ENCODE measurements at places on chromosomes 5 and 9. TPM values are rescaled to one million over a fixed set of nuclear protein-coding genes. Genes with fewer than 3 reads are reported as not detected.
A peak's percentile ranks its signal among the peaks of the same experiment; 100 is the strongest.

DNA sequence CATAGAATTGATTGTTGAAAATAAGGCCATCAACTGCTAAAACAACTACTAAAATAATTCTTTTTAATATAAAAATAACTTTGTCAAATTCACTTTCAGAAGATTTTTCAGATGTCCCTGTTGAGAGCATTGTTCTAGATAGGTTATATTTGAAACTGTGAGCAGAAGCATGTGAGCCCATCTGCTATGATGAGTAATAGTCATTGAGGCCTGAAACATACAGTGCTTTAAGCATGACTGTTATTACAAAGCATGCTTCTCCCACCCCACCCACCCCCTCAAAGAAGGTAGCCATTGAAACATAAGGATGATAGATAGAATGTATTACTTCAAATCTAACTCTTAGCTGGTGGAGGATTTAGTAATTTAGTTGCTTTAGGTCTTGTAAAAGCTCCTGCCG lies 86.0 kb downstream of the UHRF2 start:
- H3K36me3 ChIP-seq: peaks cover 55% of the 10 kb centered on the region
- no peak overlapping the region for H3K27ac ChIP-seq
- H3K4me3 ChIP-seq: no peak overlapping the region
- no peaks in the 10 kb centered on the region for H3K4me1 ChIP-seq
- DNase-seq: no peak
- no peaks in the 10 kb centered on the region for H3K27me3 ChIP-seq

- no peaks in the 10 kb centered on the region for H3K36me3 ChIP-seq
- DNase-seq: no peak
- no peak overlapping the region for H3K4me3 ChIP-seq
Observed at GRCh38 chr9:8696516-8696915, 896.9 kb upstream of the DMAC1 start.

DNA sequence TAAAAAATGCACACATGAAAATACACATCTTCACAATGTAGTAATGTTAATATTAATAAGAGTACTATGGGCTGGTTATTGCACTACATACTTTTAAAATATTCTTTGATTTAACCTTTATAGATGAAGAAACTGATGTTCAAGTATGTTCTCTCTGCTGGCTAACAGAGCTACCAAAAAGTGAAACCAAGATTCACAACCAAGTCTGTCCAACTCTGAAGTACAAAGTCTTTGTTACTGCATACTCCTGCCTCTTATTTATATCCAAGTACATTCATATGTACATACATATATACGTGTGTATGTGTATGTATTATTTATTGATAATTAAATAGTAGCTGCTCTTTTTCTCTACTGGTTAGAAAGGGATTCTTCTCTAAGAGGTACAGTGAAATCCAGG lies 325.6 kb downstream of the BNC2 start:
- no peaks in the 10 kb centered on the region for H3K4me1 ChIP-seq
- no peaks in the 10 kb centered on the region for H3K36me3 ChIP-seq
- no peak for DNase-seq
- no peak overlapping the region for H3K27ac ChIP-seq
- no peaks in the 10 kb centered on the region for H3K27me3 ChIP-seq

DNA sequence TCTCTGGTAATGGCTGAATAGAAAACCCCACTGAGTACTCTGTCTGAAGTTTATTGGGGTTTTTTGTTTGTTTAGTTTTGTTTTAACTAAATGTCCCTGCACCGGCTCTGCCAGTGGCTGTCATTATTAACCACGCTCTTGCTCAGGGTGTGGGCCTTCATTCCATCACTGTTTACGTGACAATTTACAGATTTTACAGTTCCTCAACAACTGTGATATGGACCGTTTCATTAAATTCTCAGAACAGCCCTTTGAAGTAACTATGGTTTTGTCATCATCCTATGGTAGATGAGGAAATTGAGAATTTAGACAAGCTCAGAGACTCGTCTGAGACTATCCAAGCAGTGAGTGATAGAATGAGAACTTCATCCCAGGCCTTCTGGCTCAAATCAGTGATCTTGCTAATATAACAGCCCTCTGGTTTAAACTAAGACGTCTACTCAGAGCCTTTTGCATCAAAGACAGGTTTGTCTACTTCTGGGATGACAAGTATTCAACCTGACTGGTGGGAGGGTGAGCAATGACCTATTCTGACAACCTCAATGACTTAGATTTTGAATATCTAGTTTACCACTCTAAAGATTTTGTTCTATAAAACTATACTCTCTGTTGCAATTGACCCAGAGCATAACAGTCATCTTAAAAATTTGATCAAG lies 77.3 kb upstream of the MAP3K1 start:
- no peaks in the 10 kb centered on the region for H3K36me3 ChIP-seq
- no peaks in the 10 kb centered on the region for H3K4me1 ChIP-seq
- no peak overlapping the region for H3K27ac ChIP-seq

DNA sequence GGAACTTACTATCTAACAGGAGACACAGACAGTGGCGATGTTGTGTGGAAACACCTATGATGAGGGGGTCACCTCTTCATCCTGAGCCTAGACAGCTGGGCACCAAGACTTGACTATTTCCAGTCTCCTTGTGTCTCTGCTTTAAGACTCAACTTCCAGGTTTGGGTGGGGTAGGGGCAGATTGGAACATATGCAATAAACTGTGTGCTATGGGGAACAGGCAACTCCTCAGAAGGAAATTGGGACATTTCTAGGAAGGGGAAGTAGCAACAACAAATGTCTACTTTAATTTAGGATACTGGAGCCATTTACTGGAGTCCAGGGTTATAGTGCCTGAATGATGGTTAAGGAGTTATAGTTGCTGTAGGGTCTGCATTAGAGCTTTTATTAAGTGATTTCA lies 57.3 kb downstream of the FGF18 start:
- H3K27ac ChIP-seq: no peak overlapping the region
- H3K27me3 ChIP-seq: peaks cover 11% of the 10 kb centered on the region
- peaks cover 5% of the 10 kb centered on the region for H3K4me1 ChIP-seq
- H3K4me3 ChIP-seq: no peak overlapping the region

GRCh38 chr5:96433066-96433447 lies at the start of gene PCSK1:
PCSK1 (minus strand) TSS chr5:96433248; CDS start chr5:96433042, 206 bp downstream.
- H3K27ac ChIP-seq: no peak within 1 kb of the TSS
- H3K4me1 ChIP-seq: no peaks in the 10 kb centered on the region
- no peak for DNase-seq
- H3K36me3 ChIP-seq: no peaks in the 10 kb centered on the region

DNA sequence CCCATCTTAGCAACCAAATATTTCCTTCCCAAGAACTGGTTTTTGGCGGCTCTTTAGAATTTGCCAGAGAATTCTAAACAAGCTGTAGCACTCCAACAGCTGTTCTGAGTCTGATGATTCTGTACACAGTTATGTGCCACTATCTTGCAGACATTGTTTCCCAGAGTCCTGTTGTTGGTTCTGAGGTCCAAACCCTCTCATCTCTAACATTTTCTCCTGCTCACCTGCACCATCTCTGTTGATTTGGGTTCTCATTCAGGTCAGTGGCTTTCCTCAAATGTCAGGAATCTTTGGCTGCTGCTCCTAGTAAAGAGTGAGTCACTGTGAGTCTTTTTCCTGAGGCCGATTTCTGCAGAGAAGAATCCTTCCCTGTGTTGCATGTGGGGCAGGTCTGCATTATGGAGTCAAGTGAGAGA lies 50.0 kb downstream of the CAMSAP1 start:
- no peak overlapping the region for H3K27ac ChIP-seq
- H3K4me1 ChIP-seq: no peaks in the 10 kb centered on the region
- no peak for DNase-seq
- H3K27me3 ChIP-seq: no peaks in the 10 kb centered on the region

GRCh38 chr5:133298447-133298846 lies 246.6 kb downstream of the HSPA4 start:
- H3K4me3 ChIP-seq: no peak overlapping the region
- no peaks in the 10 kb centered on the region for H3K4me1 ChIP-seq
- peaks cover 7% of the 10 kb centered on the region for H3K27me3 ChIP-seq
- DNase-seq: no peak

GRCh38 chr9:108606401-108606800 lies 249.4 kb downstream of the ACTL7B start:
- no peaks in the 10 kb centered on the region for H3K4me1 ChIP-seq
- DNase-seq: no peak
- no peaks in the 10 kb centered on the region for H3K36me3 ChIP-seq
- H3K27me3 ChIP-seq: no peaks in the 10 kb centered on the region
- H3K4me3 ChIP-seq: no peak overlapping the region
- no peak overlapping the region for H3K27ac ChIP-seq

DNA sequence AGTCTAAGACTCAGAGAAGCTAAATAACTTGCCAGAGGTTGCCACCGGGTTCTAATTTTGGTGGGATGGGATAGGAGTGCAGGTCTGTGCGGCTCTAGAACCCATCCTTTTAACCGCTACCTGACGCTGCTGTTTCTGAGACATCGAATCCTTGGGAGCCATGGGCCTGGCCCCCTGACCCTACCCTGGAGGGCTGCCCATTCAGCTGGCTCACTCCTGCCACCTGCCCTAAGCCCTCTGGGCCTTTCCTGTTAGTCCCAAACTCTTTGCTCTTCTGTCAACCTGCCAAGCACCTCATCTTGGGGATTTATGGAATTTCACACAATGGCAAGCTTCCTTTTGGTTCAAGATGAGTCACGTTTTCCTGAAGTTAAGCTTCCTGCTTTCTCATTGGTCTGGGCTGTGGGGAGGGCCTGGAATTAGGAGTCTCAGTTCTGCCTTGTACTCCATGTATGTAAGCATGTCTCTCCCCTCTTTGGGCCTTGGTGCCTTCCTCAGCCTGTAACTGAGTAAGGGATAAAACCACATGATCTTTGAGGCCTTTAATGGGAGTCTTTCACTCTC lies 26.6 kb downstream of the ENHO start:
- no peaks in the 10 kb centered on the region for H3K4me1 ChIP-seq
- H3K27me3 ChIP-seq: no peaks in the 10 kb centered on the region
- no peak overlapping the region for H3K4me3 ChIP-seq
- no peaks in the 10 kb centered on the region for H3K36me3 ChIP-seq
- DNase-seq: no peak
- no peak overlapping the region for H3K27ac ChIP-seq

DNA sequence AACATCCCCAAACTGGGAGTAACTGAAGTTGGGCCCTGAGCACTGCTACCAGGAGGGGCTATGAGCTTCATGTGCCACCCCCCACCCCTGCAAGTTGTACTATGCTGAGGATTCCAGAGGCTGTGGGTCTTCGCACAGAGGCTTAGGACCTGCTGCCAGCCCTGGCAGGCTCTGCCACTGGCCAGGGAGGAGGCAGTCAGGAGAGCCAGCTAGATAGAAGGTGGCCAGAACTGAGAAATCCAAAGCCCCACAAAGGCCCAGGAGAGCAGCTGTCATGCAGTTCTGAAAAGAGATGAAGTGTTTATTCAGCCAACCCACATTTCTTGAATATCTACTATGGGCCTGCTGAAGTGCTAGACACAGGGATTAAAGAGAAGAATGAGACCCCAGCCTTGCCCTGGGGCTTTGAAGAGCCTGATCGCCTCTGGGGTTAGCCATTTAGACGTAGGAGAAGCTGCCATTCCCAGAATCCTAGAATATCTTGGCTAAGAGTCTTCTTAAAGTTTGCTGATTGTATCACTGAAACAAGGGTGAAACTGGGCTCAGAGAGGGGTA lies 1.4 kb downstream of the ALAD start:
- peaks cover 42% of the 10 kb centered on the region for H3K4me1 ChIP-seq
- H3K36me3 ChIP-seq: no peaks in the 10 kb centered on the region
- DNase-seq: no peak
- no peak overlapping the region for H3K27ac ChIP-seq
- H3K27me3 ChIP-seq: no peaks in the 10 kb centered on the region
- no peak overlapping the region for H3K4me3 ChIP-seq

DNA sequence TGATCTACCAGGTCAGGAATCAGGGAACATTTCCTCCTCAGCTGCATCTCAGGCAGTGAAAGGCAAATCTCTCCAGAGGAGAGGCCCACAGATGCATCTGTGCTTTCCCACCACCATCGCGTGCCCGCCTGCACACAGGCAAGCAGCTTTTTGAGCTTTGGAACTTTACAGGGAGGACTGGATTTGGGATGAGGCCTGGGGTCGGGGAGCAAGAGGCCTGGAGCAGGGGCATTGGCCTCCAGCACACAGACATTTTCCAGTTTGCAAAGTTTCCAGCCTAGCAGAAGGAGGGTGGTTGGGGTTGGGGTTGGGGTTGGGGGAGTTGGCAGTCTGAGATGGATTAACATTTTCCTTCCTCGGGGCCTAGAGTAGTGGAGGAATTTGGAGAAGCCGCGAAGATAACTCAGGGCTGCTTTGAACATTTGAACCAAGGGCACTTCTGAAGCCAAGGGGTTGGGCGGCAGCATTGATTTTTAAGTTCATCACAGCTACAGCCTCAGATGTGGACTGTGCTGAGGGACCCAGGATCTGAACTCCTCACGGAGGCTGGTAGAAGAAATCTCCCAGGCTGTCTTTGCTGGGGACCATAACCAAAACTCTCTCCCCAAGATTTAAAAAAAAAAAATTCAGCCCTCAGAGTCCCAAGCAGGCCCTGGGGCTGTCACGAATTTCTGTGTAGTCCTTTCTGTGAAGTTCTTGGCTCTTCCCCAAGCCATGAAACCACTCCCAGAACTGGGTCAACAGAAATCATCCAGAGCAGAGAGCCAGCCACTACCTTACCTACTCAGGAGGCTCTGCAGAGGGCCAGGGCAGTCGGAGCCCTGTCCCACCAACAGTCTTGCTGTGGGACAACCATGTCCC lies 25.6 kb downstream of the C5orf15 start:
- H3K27ac ChIP-seq: no peak overlapping the region
- H3K4me3 ChIP-seq: no peak overlapping the region
- H3K27me3 ChIP-seq: no peaks in the 10 kb centered on the region

DNA sequence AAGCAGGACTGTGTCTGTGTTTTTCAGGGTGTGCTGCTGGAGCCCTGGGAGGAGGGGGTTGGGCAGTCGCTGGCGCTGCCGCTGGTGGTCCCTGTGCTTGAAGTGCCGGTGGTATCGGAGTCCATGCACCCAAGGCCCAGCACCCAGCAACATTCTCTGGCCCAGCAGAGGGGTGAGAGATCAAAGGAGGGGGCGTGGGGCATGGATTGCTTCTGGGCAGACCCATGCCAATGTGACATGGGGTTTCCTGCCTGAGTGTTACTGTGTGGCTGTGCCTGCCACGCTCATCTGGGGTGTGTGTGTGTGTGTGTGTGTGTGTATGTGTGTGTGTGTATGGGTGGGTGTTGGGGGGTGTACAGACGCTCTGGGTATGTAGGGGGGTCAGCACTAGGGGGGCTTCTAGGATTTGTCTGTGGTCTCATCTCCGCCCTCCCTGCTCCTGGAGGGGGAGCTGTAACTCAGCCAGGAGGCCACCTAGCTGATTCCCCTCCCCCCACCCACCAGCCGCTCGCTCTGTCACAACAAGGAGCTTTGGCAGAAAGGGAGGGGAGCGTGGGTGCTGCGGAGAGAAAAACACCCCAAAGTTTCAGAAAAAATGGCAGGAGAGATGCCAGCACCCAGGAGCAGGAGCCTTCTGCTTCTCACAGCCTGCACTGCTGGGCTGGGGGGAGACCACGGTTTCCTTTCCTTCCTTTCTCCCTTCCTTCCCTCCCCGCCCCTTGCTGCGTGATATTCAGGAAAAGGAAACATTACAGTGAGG lies 35.9 kb upstream of the HSPA9 start:
- H3K27ac ChIP-seq: no peak overlapping the region
- H3K36me3 ChIP-seq: no peaks in the 10 kb centered on the region
- DNase-seq: peak; percentile 52
- H3K4me3 ChIP-seq: peak overlapping the region; percentile 30

C7 gene
- 0.82 TPM for total RNA-seq

KLHL3 gene
- total RNA-seq: 0.31 TPM

THBS4 gene
- not detected for total RNA-seq

IL13 gene
- total RNA-seq: not detected

WWC1 gene
- 0.60 TPM for total RNA-seq

MEIKIN gene
- not detected for total RNA-seq

DBH gene
- not detected for total RNA-seq

UBAC1 gene
- total RNA-seq: 309 TPM

PCDHA9 gene
- not detected for total RNA-seq

NSMF gene
- 72.0 TPM for total RNA-seq

ZNF474 gene
- 0.16 TPM for total RNA-seq

ABLIM3 gene
- 0.38 TPM for total RNA-seq

TAF11L13 gene
- not detected for total RNA-seq

ZMAT2 gene
- 38.8 TPM for total RNA-seq

PCDHGA8 gene
- total RNA-seq: 0.18 TPM

NR3C1 gene
- total RNA-seq: 36.0 TPM

All from K562 (cell line).